Lung (tissue), 17 donors: ENCODE measurements at places on chromosomes 6 and 20.

GRCh38 chr20:25464501-25465242 is 57.2 kb downstream of the GINS1 start:
- no peak for DNase-seq

DNA sequence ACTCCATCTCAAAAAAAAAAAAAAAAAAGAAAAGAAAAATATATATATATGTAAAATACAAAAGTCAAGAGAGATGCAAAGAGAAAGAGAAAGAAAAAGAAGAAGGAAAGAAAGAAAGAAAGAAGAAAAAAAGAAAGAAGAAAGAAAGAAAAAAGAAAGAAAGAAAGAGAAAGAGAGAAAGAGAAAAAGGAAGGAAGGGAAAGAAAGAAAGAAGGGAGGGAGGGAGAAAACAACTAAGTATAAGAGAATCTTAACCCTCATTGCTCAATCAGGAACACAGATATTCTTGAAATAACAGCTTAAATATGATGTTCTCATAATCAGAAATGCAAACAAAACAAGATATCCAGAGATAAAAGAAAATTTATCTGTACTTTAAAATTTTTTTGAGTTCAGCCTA is 54.4 kb upstream of the MARCKS start:
- DNase-seq: no peak

- peak; percentile 8 for DNase-seq
These were observed 36.0 kb upstream of the SMIM29 start for GRCh38 chr6:34284563-34285447.

- peak; percentile 56 for DNase-seq
These were observed 9.5 kb upstream of the HLA-DOA start for GRCh38 chr6:33018904-33019303.

- peak; percentile 54 for DNase-seq
These were observed 489.8 kb upstream of the SOX4 start for GRCh38 chr6:21103626-21104224.
